Breast epithelium (tissue), 4 donors: ENCODE measurements at places on chromosomes 6 and 20.

GRCh38 chr6:149990661-149991471 lies 27.1 kb downstream of the ULBP1 start:
- peak overlapping the region; percentile 3 for H3K4me3 ChIP-seq
- H3K27ac ChIP-seq: no peak overlapping the region
- peak; percentile 48 for DNase-seq
- H3K36me3 ChIP-seq: no peaks in the 10 kb centered on the region
- no peaks in the 10 kb centered on the region for H3K27me3 ChIP-seq
- H3K4me1 ChIP-seq: no peaks in the 10 kb centered on the region

DNA sequence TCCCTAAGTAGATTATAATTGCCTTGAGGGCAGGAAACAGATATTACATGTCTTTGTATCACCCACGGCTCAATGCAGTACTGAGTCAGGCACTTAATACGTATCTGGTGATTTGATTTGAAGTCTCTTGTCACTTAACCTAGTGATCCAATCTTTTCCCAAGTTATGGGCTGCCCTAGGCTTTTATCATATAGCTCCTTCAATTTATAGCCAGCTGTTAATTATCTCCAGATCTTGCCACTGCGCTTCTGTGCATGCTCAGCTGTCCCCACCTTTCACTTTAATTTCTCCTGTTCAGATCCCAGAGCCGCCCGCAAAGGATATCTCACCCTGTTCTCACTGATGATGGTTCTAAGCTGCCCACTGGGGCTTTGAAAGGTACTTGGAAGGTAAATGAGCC lies 41.9 kb downstream of the SNHG17 start:
- no peaks in the 10 kb centered on the region for H3K4me1 ChIP-seq
- DNase-seq: no peak
- no peak overlapping the region for H3K4me3 ChIP-seq

GRCh38 chr6:150448221-150448620 lies 79.4 kb downstream of the IYD start:
- no peak for DNase-seq
- no peak overlapping the region for H3K4me3 ChIP-seq

GRCh38 chr6:105771313-105771970 lies 314.7 kb upstream of the PRDM1 start:
- no peaks in the 10 kb centered on the region for H3K4me1 ChIP-seq
- no peaks in the 10 kb centered on the region for H3K27me3 ChIP-seq
- H3K27ac ChIP-seq: no peak overlapping the region
- DNase-seq: no peak

DNA sequence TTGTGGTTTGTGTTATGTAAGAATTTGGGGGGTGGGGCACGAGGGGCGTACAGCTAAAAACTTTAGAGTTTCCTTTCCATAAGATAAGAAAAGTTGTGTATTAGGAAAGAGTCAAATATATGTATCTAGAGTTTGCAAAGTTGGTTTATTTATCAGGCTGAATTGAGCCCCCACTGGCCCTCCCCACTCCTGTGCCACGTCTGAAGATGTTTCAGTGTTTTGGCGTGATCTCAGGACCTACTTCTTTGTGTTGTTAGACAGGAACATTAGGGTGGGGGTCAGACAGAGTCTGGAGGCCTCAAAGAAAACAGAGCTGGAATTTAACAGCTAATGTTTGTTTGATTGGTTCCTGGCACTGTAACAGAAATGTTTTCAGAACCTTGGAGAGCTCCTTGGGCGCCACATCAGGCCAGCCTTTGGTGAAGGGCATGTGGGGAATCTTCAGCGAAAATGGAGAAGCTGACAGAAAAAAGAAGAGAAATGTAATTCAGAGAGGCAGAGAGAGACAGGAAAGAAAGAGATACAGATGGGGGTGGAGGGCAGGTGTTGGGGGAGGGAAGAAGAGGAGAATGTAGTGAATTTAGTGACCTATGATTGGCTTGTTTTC lies 674 bp downstream of the NRSN1 start:
- no peak overlapping the region for H3K4me3 ChIP-seq
- no peaks in the 10 kb centered on the region for H3K4me1 ChIP-seq
- H3K27ac ChIP-seq: no peak overlapping the region
- peaks cover 6% of the 10 kb centered on the region for H3K27me3 ChIP-seq

DNA sequence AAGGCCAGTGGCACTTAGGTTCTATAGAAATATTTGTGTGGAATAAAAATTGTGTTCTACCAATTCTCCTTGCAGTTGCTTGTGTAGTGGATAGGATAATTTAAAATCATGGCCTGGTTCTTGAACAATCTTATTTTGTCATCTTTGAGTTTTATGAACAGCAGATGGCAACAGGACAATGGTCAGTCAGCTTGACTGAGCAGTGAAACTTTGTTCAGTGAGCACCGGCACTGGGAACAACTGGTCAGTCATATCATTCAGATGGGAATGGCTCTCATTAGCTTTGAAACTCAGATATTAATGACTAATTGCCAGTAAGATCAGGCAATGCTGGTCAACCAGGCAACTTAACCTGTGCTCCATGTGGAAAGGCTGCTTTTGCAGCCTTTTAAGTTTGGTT lies 129.2 kb downstream of the BCKDHB start:
- H3K27me3 ChIP-seq: no peaks in the 10 kb centered on the region
- H3K4me1 ChIP-seq: no peaks in the 10 kb centered on the region
- DNase-seq: no peak
- no peak overlapping the region for H3K4me3 ChIP-seq
- no peaks in the 10 kb centered on the region for H3K36me3 ChIP-seq

DNA sequence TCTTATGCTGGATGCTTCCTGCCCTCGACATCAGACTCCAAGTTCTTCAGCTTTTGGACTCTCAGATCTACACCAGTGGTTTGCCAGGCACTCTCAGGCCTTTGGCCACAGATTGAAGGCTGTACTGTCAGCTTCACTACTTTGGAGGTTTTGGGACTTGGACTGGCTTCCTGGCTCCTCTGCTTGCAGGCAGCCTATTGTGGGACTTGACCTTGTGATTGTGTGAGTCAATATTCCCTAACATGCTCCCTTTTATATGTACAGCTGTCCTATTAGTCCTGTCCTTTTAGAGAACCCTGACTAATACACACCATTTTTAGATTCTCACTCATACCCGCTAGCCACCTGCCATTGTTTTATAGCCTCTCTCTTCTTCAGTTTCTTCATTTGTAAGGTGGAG lies 382.1 kb upstream of the TSHZ2 start:
- H3K27ac ChIP-seq: no peak overlapping the region
- H3K4me3 ChIP-seq: no peak overlapping the region

DNA sequence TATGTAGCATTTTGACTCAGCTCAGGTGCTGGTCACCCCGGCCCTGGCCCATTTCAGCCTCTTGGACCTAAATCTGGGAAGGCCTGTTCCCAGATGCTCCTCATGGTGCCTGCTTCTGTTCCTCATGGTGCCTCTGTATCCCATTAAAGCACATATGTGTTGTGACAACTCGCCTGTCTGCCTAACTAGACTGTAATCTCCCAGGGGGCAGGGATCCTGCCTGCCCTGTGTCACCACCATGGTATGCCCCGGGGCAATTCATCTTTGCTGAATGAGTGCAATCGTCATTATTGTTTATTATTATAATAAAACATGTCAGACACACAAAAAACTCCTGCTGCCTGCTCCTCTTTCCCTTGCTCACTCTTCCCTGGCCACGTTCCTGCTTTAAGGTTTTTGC lies 62.0 kb downstream of the ZFP64 start:
- H3K4me3 ChIP-seq: no peak overlapping the region
- no peaks in the 10 kb centered on the region for H3K4me1 ChIP-seq
- no peaks in the 10 kb centered on the region for H3K27me3 ChIP-seq
- no peak for DNase-seq
- H3K36me3 ChIP-seq: no peaks in the 10 kb centered on the region
